ENCODE measurements at places on chromosomes 1 and 21.

GRCh38 chr1:228554107-228554506, 66.9 kb downstream of the RNF187 start:
- DNase-seq, result no peak

DNA sequence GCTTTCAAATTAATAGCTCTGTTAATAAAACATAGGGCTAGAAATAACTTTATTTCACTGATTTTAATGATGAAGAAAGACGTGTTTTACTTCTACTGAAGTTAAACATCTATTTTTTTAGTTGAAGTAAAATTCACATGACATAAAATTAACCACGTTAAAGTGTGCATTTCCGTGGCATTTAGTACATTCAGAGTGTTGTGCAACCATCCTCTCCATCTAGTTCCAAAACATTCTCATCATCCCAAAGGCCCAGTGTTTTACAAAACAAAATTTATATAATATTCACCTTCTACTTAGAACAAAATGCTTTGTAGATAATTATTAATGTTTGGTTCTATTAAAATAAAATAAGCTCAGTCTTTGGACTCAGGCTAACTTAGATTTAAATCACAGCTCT, 108.5 kb upstream of the GNG12 start:
- DNase-seq, result no peak

- no peak for DNase-seq
These were observed 14.2 kb downstream of the SMIM12 start for GRCh38 chr1:34845131-34845901.

GRCh38 chr1:62516600-62516999, 79.8 kb downstream of the USP1 start:
- DNase-seq, result no peak

- no peak for DNase-seq
These were observed 21.6 kb upstream of the RGL1 start for GRCh38 chr1:183783342-183783741.

DNA sequence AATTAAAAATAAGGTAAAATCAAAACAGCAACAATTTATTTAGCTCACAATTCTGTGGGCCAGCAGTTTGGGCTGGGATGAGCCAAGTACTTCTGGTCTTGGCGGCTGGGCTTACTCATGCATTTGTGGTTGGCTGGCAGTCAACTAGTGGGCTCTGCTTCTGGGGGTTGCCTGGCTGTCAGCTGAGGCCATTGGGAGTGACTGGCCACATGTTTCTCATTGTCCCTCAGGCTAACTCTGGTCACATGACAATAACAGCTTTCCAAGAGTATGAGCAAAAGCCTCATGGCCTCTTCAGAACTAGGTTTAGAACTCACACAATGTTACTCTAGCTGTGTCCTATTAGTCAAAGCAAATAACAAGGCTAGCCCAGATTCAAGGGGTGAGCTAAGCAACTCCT, 15.6 kb upstream of the CHIA start:
- no peak for DNase-seq

DNA sequence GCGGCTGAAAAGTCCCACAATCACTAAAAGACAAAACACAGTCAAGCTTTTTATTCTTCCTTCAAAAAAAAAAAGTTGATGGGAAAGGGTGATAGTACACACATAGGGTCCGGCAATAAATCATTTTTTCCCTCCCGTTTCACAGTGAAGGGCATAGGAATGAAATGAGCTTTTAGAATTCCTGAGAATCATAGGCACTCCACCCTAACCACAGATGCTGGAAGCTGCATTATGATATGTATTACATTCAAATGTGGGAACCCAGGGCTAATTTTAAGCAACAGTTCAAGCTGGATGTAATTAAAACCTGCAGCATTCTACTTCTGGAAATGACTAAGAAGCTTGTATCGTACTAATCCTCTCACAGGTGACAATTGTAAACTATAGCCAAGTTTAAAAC, 75.7 kb upstream of the KCNJ15 start:
- DNase-seq, result no peak

- no peak for DNase-seq
These were observed 23.0 kb downstream of the GIPC2 start for GRCh38 chr1:78068681-78069283.

GRCh38 chr1:25036117-25036546, 106.1 kb upstream of the RUNX3 start:
- no peak for DNase-seq

- no peak for DNase-seq
These were observed 231.0 kb upstream of the KAZN start for GRCh38 chr1:14367451-14367850.

GRCh38 chr1:200624679-200625335, 4.3 kb upstream of the KIF14 start:
- no peak for DNase-seq

- no peak for DNase-seq
These were observed 9.5 kb upstream of the IRF6 start for GRCh38 chr1:209815490-209815889.

DNA sequence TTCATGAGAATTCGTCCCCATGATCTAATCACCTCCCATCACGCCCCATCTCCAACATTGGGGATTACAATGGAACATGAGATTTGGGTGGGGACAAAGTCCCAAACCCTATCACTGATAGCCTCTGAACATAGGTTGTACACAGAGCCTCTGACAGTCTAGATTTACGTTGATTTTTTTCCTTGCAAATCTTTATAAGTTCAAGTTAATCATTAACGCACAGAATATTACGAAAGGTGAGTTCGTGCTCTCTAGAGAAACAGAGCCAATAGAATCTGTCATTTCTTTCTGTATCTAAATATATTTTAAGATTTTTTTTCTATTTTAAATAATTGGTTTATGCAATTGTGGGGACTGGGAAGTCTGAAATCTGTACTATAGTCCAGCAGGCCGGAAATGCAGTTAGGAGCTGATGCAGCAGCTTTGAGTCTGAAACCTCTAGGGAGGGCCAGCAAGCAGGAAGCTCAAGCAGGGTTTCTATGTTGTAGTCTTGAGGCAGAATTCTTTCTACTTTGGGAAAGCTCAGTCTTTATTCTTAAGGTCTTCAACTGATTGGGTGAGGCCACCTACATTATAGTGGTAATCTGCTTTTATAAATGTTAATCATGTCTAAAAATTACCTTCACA, 61.0 kb downstream of the SELENOF start:
- DNase-seq, result no peak

- no peak for DNase-seq
These were observed 31.9 kb upstream of the TMEM52 start for GRCh38 chr1:1950940-1951339.

GRCh38 chr1:205483372-205483771, 21.1 kb upstream of the CDK18 start:
- DNase-seq, result no peak

GRCh38 chr1:111496398-111496797, 7.0 kb downstream of the ADORA3 start:
- DNase-seq, result no peak

DNA sequence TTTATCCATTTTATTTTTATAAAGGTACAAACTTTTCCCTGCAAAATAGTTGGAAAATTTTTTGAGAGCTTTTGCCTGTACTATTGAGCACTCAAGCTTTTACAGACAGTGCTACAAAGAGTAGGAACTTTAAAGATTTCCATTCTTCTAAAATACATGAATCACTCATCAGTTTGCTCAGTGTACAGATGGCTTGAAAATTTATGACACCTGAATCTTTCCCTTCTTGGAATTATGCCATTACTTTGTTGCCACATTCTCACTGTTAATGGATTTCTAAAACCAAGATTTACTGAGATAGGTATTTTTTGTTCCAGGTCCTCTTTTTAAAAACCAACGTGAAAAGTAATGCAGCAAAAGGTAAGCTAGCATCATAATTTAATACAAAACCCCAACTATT, 76.0 kb downstream of the GPATCH2 start:
- no peak for DNase-seq

DNA sequence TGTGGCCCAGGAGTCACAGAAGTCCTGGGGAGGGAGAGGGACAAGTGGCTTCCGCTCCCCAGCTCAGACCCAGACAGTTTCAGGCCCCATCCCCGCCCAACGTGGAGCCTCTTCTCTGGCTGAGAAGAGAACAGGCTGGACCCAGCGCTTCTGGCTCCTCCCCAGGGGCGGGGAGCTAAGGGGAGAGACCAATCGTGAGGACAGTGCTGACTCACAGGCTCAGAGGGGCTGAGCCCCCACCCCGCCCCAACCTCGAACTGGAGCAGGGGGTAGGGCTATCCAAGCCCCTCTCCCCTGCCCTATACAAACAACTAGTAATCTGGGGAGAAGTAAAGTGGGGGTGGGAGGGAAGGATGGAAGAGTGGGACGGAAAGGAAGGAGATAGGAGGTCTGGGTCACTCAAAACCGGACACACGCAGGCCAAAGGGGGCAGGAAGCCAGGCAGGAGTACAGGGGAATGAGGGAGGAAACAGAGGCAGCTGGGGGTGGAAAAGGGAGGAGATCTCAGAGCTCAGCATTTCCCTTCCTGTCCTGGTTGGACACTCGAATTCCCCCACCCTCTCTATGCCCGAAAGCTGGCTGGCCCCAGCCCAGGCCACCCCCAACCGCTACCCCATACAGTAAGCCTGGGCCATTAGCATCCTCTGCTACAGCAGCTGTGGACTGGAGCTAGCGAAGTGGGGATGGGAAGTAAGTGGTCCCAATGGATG, at the start of gene SHC1:
SHC1 (minus strand) TSS at position 117 of the 710 bp plus-strand sequence. CDS start 221 bp downstream, outside the sequence.
- peak; percentile 73 for DNase-seq

DNA sequence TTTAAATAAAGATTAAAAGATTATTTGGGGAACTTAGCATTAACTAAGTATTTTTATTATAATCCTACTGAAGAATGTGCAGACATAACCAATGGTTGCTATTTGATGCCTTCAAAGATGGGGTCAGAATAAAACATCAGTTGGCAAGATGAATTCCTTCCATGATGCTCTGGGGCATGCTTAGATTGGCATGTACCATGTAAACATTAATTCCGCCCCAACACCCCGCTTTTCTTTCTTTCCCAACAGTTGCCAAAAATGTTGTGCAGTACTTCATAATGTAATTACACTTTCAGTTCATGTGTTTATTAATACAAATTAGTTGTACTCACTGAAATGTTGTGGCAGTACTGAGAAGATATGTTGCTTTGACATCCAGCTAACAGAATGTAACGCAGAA, 82.6 kb downstream of the SPAG17 start:
- no peak for DNase-seq

DNA sequence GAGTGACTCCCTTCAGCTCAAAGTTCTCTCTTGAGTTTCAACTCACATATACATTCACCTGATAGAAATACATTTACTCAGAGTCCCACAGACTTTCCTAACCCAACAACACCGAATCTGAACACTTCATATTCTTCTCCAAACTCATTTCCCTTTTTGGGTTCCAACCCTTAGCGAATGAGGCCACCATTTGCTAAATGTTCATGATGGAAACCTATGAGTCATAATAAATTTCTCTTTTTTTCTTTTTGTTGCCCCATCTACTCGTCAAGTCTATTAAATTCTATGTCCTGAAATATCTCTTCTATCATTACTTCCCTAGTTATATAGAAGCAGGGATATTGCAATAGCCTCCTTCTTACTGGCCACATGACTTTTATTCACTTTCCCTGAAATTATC, 100.1 kb downstream of the HLX start:
- DNase-seq, result no peak

- DNase-seq, result peak; percentile 25
These were observed 289.8 kb downstream of the NTNG1 start for GRCh38 chr1:107430540-107431228.

GRCh38 chr21:31332525-31332924, 11.5 kb downstream of the TIAM1 start:
- no peak for DNase-seq

GRCh38 chr1:180988253-180988752, 34.4 kb downstream of the STX6 start:
- no peak for DNase-seq

GRCh38 chr21:28220680-28221079, 772.0 kb downstream of the LTN1 start:
- no peak for DNase-seq

DNA sequence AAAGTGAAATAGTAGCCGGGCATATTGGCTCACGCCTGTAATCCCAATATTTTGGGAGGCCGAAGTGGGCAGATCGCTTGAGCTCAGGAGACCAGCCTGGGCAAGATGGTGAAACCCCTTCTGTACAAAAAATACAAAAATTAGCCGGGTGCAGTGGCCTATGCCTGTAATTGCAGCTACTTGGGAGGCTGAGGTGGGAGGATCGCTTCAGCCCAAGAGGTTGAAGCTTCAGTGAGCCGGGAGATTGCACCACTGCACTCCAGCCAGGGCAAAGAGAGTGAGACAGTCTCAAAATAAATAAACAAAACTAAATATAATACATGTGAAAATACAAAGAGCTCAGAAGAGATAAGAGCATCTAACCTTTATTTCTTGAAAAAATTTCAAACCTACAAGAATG, 2.3 kb upstream of the MSTO1 start:
- no peak for DNase-seq

DNA sequence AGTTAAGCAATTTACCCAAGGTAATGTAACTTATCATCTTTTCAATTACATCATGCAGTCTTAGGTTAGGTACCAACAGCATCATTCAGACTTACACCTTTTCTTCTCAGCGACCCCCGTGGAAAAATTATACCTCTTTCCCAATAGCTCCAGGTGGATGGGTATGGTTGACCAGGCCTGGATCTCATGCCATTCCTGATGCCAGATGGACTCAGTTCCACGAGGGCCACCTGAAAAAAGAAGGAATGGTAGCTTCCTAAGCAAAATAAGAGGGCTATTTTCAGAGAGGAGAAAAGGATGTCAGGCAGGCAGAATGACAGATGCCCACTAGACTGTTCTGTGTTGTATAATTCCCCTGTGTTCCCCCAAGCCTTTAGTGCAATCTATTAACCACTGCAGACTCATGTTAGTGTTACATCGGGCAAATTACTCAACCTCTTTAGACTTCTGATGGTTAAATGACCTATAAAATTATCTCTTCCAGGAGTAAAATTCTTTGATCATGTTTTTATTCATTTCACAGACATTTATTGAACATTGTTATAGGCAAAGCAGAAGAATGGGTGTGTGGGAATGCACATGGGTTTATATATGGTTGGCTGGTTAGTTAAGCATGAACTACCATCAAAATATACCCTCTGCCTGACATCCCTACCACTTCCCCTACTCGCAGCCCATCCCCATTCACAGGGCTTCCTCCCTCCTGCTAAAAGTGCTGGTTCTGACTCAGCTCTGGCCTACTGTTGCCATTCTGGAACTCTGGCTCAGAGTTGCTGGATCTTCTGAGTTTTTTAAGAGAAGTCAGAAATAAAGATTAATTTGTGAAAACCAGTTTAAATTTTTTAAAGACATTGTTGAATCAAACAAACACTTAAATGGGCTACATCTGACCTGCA, 10.6 kb upstream of the MYSM1 start:
- no peak for DNase-seq

GRCh38 chr1:219629296-219629880, 16.5 kb upstream of the ZC3H11B start:
- DNase-seq, result no peak

Measured in neural crest cell (in vitro differentiated cells).